ENCODE measurements at places on chromosomes 6 and 20. TPM values are rescaled to one million over a fixed set of nuclear protein-coding genes. Genes with fewer than 3 reads are reported as not detected.

DNA sequence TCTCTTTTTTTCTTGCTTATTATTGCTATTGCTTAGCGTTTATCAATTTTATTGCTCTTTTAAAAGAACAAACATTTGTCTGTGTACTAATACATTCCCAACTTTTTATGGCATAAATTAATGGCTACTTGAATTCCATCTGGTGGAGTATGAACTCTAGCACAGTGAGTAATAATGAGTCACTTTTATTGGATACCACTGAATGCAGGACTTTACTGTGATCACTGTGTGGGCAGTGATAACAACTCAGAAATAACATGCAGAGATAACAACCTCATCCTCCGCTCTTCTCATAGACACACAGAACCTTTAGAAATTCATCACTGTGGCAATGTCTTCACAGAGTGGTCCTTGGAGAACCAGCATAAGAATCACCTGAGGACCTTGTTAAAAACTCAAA is 174.9 kb upstream of the PRND start:
- no peak overlapping the region for H3K27ac ChIP-seq
- DNase-seq: no peak
- no peaks in the 10 kb centered on the region for H3K4me1 ChIP-seq
- H3K4me3 ChIP-seq: no peak overlapping the region

GRCh38 chr6:132765560-132765959 is 7.9 kb upstream of the VNN2 start:
- H3K36me3 ChIP-seq: peaks cover 4% of the 10 kb centered on the region
- H3K4me3 ChIP-seq: no peak overlapping the region
- H3K4me1 ChIP-seq: no peaks in the 10 kb centered on the region
- DNase-seq: no peak

DNA sequence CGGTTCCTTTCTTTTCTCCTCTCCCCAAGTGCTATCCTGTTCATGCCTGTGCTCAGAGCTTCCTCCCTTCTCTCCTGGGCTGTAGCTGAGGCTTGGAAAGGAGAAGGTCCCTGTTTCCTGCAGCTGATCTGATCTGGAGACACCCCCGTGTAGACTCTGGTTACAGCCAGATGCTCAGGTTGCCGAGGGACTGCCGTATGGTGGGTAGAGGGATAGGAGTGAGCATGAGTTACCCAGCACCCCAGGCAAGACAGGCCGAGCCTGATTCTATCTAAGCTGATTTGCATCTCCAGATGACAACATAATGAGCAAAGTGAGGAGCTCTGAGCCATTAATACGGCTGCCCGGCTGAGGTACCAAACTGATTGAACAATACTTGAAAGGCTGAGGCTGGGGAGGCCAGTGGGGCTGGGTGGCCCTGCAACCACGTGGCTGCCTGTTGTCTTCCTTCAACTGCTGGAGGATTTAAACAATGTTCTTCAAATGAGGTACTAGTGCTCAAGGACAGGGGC is 91.8 kb downstream of the ASXL1 start:
- H3K27me3 ChIP-seq: no peaks in the 10 kb centered on the region
- no peak overlapping the region for H3K27ac ChIP-seq
- peaks cover 16% of the 10 kb centered on the region for H3K4me1 ChIP-seq
- DNase-seq: no peak
- peaks cover 21% of the 10 kb centered on the region for H3K36me3 ChIP-seq

DNA sequence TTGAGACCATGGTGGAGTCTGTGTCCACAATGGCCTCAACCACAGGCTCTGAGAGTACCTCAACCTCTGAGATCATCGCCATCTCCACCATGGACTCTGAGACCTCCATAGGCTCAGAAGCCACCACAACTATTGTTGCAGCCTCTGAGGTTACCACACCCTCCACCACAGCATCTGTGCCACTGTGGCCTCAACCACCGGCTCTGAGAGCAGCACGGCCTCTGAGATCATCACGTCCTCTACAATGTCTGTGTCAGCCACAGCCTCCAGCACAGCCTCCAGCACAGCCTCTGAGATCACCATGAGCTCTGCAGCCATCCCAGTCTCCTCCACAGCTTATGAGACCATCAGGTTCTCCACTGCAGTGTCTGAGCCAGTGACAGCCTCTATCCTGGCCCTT is 19.4 kb upstream of the MUC21 start:
- H3K4me1 ChIP-seq: no peaks in the 10 kb centered on the region
- DNase-seq: no peak
- no peak overlapping the region for H3K27ac ChIP-seq
- H3K4me3 ChIP-seq: no peak overlapping the region
- H3K27me3 ChIP-seq: peaks cover 3% of the 10 kb centered on the region

- H3K4me1 ChIP-seq: peaks cover 4% of the 10 kb centered on the region
- no peaks in the 10 kb centered on the region for H3K36me3 ChIP-seq
- H3K4me3 ChIP-seq: no peak overlapping the region
Observed at GRCh38 chr6:19803331-19804204, 33.6 kb upstream of the ID4 start.

GRCh38 chr6:132643547-132643946 is 15.4 kb downstream of the TAAR1 start:
- H3K27me3 ChIP-seq: no peaks in the 10 kb centered on the region
- no peak for DNase-seq
- H3K36me3 ChIP-seq: no peaks in the 10 kb centered on the region
- no peaks in the 10 kb centered on the region for H3K4me1 ChIP-seq

DNA sequence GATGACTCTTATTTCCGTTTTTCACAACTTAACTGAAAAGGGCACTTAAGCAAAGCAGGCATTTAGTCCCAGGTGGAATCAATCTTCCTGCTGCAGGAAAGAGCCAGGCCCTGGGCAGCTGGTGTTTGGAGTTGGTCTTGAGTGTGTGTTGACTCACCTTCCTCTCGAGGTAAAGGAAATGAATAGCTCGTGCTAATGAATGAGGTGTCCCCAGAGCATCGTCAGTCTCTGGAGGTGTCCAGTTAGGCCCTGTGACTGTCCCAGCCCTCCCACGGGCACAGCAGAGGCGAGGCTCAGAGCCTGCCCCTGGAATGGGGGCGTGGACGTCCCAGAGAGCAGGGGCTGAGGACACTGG is 277.7 kb downstream of the NRN1 start:
- no peak overlapping the region for H3K4me3 ChIP-seq
- no peak overlapping the region for H3K27ac ChIP-seq
- H3K36me3 ChIP-seq: no peaks in the 10 kb centered on the region
- H3K27me3 ChIP-seq: no peaks in the 10 kb centered on the region

- H3K36me3 ChIP-seq: peaks cover 5% of the 10 kb centered on the region
- no peak overlapping the region for H3K27ac ChIP-seq
- no peaks in the 10 kb centered on the region for H3K4me1 ChIP-seq
- DNase-seq: no peak
- no peak overlapping the region for H3K4me3 ChIP-seq
Observed at GRCh38 chr6:25112322-25112773, 166.8 kb upstream of the CARMIL1 start.

DNA sequence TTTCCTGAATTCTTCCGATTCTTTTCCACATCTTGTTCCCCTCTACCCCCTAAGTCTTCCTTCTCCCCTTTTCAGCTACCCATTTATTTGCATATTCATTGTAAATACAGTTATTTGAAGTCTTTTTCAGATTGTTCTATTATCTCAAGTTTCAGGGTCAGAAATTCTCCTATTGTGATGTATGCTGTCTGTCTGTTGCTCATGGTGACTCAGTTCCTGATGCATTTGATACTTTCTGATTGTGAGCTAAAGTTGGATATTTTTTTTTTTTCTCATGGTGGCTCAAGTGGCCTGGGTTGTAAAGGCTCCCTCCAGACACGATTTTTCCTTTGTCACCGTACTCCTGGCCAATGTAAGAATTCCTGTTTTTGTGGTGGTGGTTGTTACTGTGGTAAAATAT is 4.9 kb upstream of the PI16 start:
- H3K27ac ChIP-seq: no peak overlapping the region

DNA sequence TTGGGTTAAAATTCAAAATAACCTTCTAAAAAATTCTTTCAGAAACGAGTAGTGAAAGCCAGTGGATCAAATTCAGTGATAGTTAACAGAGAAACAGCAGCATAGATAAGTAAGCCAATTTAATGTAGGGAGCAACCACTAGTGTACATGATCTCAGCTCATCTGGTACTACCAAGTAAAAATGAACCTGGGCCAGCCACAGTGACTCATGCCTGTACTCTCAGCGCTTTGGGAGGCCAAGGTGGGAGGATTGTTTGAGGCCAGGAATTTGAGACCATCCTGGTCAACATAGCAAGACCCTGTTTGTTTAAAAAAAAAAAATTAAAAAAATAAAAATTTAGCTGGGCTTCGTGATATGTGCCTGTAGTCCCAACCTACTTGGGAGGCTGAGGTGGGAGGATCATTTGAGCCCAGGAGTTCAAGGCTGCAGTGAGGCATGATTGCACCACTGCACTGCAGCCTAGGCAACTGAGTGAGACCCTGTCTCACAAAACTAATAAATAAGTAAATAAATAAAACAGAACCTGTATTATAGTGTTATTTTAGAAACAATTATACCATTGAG is 32.4 kb downstream of the CBFA2T2 start:
- no peaks in the 10 kb centered on the region for H3K4me1 ChIP-seq
- H3K4me3 ChIP-seq: no peak overlapping the region
- no peaks in the 10 kb centered on the region for H3K27me3 ChIP-seq

- H3K4me1 ChIP-seq: no peaks in the 10 kb centered on the region
- H3K36me3 ChIP-seq: peaks cover 5% of the 10 kb centered on the region
- no peak overlapping the region for H3K4me3 ChIP-seq
- H3K27me3 ChIP-seq: no peaks in the 10 kb centered on the region
- DNase-seq: no peak
Observed at GRCh38 chr6:89834884-89835792, 5.5 kb downstream of the CASP8AP2 start.

- H3K36me3 ChIP-seq: no peaks in the 10 kb centered on the region
- no peaks in the 10 kb centered on the region for H3K27me3 ChIP-seq
- no peaks in the 10 kb centered on the region for H3K4me1 ChIP-seq
- no peak overlapping the region for H3K27ac ChIP-seq
- no peak for DNase-seq
- H3K4me3 ChIP-seq: no peak overlapping the region
Observed at GRCh38 chr6:100336876-100337275, 127.8 kb downstream of the SIM1 start.

GRCh38 chr6:106180208-106180607 is 94.1 kb downstream of the PRDM1 start:
- H3K27me3 ChIP-seq: no peaks in the 10 kb centered on the region
- no peaks in the 10 kb centered on the region for H3K4me1 ChIP-seq
- H3K27ac ChIP-seq: no peak overlapping the region
- DNase-seq: no peak
- no peak overlapping the region for H3K4me3 ChIP-seq

Gene STMND1
- total RNA-seq: 11.0 TPM

Gene PPP1R16B
- total RNA-seq: 6.0 TPM

Measured in lung (tissue), 17 donors.